ENCODE measurements at places on chromosomes 1 and 21.
A peak's percentile ranks its signal among the peaks of the same experiment; 100 is the strongest.

DNA sequence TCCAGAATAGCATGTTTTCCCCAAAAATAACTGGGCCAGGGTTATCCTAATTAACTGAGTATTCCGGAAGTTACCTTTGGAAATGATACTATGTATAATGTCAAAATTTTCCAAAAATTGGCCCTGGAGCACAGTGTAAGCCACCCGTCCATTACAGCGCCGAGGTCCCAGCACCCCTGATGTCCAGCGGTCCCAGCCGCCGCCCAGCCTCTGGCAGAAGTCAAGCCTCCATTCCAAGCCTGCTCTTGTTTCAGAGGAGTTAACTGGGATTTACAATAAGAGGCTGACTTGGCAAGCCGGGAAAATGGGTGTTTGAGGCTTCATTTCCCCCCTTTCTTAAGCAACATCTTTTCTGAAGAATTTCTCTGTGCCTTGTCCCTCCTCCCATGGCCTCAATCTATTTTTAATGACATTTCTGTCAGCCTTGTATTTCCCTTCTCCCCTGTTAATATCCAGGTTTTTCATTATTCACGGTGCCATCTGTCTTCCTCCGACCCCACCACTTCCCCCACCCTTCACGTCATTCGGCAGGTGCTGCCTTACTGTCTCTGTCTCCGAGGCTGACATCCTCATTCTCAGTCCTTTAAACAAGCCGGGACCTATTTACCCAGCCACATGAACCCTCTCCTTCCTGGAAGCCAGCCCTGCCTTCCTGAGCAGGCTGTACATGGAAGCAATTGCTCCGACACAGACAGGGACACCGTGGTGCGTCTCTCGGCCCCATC, 490.9 kb downstream of the NPHP4 start:
- DNase-seq: no peak

- no peak for DNase-seq
Observed at GRCh38 chr1:16191916-16192546, 20.4 kb downstream of the ARHGEF19 start.

DNA sequence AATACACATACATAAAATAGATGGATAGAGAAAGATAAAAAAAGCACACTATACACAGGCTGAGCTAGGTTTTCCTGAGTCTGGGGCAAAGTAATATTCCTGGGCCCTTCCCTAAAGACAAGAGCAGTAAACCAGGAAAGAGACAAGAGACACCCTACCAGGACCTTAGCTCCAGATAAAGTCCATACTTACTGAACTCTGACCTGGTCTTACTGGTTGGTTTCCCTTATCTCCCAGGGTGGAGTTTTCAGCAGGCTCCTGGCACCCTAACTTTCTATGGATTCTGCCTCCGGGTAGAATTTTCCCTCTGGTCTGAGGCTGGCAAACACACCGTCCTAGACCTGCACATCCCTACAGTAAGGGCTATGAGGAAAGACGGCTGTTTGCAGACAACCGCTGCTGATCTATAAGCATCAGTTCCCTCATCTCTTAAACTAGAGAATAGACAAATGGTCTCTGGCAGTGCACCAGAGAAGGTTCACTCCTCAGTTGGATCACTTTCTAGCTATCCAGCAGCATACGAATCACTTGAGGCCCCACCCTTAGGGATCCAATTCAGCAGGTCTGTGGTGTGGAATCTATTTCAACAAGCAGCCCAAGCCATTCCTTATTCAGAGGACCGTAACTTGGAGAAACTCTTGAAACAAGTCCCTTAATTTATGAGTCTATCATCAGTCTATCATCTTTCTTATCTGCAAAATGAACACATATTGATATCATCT, 52.0 kb downstream of the ARHGEF11 start:
- no peak for DNase-seq

DNA sequence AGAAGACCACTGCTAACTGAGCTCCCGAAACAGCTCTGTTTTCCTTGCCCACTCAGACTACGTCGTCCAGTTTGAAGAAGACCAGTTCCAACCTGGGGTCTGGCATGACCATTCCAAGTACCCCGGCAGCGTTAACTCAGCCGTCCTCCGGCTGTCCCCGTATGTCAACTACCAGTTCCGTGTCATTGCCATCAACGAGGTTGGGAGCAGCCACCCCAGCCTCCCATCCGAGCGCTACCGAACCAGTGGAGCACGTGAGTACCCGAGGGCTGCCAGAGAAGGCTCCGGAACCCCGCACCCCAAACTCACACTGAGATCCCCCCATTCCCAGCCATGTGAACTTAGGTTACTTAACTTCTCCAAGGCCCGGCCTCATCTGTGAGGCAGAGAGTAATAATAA, 63.7 kb upstream of the CNTN2 start:
- DNase-seq: no peak

DNA sequence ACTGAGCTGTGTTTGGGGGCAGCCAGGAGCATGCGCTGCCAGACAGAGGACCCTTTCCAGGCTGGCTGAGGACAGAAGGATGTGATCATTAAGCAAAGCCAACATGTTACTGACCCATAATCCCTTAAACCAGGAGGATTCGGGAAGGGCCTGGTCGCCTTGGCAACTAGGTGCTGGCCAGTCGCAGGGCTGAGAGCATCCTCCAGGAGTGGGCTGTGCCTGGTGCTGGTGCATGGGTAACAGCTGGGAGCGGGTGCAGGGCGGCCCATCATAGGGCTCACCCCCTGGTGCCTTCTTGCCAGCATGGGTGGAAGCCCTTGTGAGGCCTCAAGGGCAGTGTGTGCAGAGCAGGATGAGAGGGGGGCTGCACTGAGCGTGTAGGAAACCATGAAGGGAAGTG, 17.2 kb downstream of the CDK18 start:
- no peak for DNase-seq

GRCh38 chr1:176926330-176927086, 238.0 kb downstream of the ASTN1 start:
- DNase-seq: no peak

DNA sequence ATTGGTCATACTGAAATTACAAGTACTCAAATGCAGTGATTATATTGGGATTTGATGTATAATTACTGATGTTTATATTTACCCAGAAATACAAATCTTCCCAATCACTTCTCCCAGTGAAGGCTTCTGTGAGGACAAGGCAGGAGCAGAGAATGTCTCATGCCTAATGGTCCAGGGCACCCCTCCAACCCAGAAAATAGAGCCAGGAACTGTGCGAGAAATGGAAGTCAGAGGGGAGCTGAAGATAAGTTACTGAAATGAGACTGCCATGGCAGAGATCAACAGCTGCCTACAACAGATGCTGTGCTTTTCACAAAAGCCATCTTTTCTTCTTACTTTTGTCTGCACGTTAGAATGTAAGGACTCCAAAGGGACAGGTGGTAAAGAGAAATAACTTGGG, 171.2 kb downstream of the TTLL7 start:
- no peak for DNase-seq

- no peak for DNase-seq
Observed at GRCh38 chr1:24912376-24913273, 17.5 kb downstream of the RUNX3 start.

- no peak for DNase-seq
Observed at GRCh38 chr1:243842161-243842560, 7.9 kb downstream of the AKT3 start.

DNA sequence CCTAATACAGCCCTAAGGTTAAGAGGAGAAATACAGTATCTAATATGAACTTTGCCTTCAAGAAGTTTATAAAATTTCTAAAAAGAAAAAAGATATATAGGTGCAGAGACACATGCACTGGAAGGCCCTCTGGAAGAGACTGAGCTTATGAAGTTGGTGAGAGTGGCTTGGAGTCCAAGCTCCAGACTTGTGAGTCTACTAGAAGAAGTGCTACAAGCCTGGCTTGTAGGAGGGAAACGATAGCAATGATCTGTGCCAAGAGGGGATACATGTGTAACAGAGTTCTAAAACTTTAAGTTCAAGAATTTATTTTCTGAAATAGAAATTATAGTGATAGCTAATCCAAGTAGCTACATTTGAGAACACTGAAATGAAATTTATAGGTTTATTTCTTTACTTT, 213.0 kb downstream of the PATJ start:
- DNase-seq: no peak

- no peak for DNase-seq
Observed at GRCh38 chr1:229581485-229581884, 23.0 kb upstream of the ABCB10 start.

- DNase-seq: peak; percentile 90
Observed at GRCh38 chr1:28232558-28233263, at the start of gene DNAJC8. Gene DNAJC8 (minus strand): TSS chr1:28233029. CDS start chr1:28232998, 31 bp downstream.

- DNase-seq: peak; percentile 26
Observed at GRCh38 chr1:17653728-17654351, 101.3 kb upstream of the ACTL8 start.

GRCh38 chr1:62337706-62338631, 18.7 kb upstream of the KANK4 start:
- peak; percentile 27 for DNase-seq

DNA sequence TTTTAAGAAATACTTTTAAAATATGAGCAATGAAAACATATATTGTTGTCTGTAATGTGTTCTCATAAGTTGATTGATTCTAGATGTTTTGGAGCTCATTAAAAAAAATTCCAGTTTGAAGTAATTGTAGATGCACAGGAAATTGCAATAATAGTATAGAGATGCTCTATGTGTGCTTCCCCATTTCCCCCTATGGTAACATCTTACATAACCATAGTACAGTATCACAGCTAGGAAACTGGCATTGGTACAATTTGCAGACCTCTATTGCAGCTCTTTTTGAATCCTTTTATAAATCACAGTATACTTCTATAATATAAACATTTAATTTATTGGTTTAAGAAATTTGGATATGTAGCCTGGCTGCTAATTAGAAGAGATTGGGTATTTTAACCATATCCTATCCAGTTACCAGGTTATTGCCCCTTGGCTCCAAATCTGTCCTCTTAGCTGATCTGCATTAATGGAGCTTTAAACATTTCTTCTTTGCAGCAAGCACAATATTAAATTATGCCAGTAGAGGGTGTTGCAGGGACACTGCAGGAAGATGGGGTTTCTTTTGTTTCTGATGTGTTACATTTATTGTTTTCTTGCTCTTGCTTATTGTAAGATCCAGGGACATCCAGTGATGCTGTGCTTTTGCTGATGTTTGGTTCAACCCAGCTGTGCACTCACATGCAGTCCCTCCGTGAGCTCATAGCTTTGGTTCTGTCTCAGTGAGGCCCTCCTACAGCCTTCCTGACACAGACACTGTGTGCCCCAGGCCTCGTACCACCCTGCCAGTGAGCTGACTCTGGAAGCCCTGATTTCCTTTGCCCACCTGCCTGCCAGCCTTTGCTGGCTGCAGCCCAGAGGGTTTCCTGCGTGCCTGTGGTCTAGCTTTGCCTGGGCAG, 103.3 kb downstream of the RABGAP1L start:
- peak; percentile 77 for DNase-seq

DNA sequence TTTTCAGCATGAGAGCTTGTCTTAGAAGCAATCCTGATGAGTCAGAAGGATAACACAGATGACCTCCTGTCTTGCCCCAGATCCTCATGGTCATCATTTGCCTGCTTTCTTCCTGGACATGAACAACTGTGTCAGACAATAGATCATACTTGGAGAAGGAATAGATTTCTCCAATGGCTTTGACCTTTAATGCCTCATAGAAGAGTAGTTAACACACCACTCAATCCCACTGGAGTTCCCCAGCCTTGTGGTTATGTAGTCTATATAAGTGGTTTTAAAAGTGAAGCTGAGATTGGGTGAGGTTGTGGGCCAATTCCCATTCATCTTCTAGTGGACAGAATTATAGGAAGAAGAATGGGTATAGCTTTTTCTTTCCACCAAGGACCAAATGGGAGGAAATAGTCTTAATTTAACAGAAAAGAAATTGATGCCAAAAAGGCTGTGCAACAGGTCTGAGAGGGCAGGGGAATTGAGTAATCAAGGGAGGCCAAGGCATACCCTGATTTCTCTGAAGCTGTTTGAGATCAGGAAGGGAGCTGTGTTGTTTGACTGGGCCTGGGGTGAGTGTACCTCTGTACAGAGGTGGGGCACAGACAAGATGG, 14.4 kb downstream of the PRCC start:
- DNase-seq: peak; percentile 57

DNA sequence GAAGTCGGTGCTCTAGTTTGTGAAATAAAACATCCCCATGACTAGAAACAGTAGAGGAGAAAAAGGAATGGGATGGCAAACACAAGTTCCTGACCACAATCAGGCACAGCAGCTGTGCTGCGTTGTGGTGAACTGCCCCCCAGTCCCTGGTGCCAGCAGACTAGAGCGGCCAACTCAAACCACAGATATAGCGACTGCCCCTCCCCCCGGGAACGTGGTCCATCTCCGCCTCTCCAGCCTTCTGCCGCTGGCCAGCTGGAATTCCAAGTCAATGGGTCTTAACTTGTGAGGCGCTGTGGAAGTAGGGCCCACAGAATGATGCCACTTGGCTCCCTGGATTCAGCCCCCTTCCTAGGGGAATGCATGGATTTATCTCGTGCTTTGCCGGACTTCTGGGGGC, 41.6 kb upstream of the ZNF678 start:
- no peak for DNase-seq

DNA sequence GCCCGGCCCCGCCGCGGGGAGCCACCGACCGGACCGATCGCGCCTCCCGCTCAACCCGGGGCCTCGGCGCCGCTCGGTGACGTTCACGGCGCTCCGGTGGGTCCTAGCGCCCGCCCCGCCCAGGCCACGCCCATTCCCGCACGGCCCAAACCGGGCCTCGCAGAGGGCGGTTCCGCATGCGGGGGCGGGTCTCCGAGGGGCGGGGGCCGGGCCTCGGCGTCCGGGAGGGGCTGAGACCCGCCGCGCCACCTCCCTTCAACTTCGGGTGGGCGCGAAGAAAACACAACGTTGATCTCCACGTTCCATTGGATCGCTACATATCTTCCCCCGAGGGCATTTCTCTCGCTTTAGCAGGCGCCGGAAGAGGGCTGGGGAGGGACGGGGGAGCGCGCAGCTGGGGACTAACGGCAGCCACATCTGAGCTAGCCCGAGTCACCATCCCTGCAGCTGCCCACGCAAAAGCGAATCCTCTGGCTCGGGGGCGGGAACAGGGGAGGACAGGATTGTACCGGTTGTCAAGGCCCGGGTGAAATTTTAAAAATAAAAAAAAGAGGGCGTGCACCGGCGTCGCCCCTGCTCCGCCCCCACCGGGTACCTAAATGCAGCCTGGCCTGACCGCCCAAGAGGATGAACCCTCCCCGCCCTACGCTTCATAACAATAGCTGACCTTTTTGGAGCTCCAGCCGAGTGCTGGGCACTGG, at the start of gene MAD2L2:
Gene MAD2L2 (minus strand): TSS at position 78 of the 701 bp plus-strand sequence. CDS start 547 bp downstream, outside the sequence.
- peak; percentile 74 for DNase-seq

GRCh38 chr1:172180501-172181285, 239.8 kb upstream of the C1orf105 start:
- DNase-seq: peak; percentile 78

DNA sequence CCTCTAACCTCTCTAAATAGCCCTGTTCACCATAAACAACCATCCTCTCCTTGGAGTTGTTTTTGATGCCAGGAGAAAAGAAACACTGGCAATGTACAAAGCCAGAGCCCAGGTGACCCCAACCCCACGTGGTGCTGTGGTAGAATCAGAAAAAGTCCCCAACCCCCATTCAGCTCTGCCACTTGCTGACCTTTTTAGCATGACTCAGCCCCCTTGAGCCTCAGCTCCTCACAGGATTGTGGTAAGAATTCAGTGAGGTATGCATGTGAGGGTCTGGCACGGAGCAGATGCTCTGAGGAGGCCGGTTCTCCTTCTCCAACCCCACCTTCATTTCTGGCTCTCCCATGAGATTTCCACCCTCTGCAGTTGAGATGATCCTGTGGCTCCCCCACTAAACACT, 11.1 kb upstream of the CHI3L1 start:
- peak; percentile 66 for DNase-seq

All from fibroblast of lung (primary cell).